Fibroblast of skin of left quadriceps (primary cell): ENCODE measurements at places on chromosomes 16 and 17.

DNA sequence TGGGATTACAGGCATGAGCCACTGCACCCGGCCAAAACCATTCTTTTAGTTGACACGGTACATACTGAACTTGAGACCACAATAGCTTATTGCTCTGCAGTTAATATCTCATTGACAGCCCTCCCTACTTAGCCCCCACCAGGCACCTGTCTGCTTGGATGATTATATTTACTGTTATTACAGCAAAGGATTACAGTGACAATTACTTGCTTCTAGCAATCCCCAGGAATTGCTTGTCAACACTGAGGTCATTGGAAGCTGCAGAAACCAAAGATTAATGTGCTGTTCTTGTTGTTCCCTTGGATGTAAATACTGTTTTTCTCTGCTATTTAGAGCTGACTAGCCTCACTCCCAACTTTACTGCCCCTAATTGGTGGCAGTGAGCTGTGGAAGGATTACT is 211.2 kb downstream of the LGALS9B start:
- DNase-seq: no peak

DNA sequence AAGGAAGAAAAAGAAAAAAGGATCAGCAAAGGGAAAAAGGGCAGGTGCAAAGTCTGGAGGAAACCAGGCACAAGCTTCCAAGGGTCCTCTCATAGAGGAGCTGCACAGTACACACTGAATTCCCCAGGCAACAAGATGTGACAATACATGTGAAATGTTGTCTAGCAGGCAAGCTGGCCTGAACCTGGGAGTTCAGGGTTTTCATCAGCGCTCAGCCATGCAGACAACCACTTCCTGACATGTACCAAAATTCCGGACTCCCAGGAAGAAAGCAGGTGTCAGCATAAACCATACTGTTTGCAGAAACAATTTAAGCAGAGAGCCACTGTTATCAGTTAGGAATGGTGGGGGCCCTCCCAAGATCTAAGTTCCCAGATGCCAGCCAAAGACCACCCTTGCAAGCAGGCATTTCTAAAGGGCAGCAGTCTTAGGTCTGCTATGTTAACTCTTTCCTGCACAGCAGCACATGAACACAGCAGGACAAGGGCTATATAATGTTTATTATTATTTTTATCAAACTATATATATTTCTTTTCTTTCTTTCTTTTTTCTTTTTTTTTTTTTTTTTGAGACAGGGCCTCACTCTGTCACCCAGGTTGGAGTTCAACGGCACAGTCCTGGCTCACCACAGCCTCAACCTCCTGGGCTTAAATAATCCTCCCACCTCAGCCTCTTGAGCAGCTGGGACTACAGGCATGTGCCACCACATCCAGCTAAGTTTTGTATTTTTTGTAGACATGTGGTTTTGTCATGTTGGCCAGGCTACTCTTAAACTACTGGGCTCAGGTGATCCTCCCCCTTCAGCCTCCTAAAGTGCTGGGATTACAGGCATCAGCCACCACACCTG is 10.1 kb downstream of the TK2 start:
- DNase-seq: no peak

DNA sequence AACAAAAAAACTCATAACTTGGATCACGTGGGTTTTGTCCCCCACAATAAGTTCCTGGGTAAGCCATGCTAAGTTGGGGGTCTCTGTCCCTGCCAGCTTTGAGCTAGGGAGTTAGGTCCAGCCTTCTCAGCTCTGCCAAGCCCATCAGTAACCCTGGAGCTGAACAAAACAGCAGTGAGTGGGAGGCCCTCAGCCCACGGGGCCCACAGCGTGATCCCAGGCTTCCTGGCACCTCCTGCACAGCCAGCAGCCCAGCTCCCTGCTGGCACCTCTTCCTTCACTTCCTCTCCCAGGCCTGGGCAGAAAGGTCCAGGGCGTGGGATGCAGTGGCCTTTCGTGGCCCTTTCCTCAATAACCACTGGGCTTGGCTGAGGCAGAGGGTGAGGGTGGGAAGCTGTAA is 35.5 kb upstream of the CDC42EP4 start:
- DNase-seq: no peak

- DNase-seq: no peak
These were observed 24.8 kb upstream of the CEP20 start for GRCh38 chr16:15913046-15913698.

DNA sequence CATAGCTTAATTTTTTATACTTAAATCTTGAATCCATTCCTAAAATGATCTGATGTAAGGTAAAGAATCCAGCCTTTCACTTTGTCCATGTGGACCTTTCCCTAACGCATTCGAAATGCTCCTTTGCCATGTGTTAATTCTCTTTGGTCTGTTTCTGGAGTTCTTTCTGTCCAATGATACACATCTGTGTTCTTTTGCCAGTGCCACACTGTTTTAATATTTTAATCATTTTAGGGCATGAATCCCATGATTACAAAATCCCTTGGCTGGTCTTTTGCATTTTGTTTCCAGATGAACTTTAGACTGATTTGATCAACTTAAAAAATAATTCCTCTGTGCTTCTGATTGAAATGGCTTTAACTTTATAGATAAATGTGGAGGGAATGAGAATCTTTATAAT is 74.1 kb downstream of the NTN1 start:
- no peak for DNase-seq

DNA sequence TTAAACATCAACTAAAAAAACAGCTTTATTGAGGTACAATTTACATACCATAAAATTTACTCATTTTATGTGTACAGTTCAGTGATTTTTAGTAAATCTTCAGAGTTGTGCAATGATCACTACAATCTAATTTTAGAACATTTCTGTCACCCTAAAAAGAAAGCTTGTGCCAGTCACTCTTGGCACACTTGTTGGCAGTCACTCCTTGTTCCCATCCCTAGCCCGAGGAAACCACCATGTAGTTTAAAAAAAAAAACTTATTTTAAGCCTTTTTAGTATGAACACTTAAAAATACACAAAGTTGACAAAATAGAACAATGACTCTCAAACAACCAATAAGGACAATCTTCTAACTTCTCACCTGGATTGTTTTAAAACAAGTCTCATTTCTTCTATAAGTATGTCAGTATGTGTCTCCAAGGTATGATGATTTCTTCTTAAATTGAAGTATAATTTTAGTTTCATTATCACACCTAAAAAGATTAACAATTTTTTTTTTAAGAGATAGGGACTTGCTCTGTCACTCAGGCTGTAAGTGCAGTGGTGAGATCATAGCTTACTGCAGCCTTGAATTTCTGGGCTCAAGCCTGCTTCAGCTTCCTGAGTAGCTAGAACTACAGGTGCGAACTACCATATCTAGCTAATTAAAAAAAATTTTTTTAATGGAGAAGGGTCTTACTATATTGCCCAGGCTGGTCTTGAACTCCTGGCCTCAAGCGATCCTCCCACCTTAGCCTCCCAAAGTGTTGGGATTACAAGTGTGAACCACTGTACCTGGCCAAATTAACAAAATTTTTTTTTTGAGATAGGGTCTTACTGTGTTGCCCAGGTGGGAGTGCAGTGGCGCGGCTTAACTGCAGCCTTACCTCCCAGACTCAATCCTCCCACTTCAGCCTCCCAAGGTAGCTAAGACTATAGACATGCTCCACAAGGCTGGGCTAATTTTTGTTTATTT is 53.2 kb downstream of the PPM1E start:
- DNase-seq: no peak
